Psoas muscle (tissue), 8 donors: ENCODE measurements at places on chromosomes 5 and 9. TPM values are rescaled to one million over a fixed set of nuclear protein-coding genes. Genes with fewer than 3 reads are reported as not detected.

RNF224 gene
- total RNA-seq = not detected

TMOD1 gene
- 138 TPM for total RNA-seq

ATG10 gene
- total RNA-seq = 7.4 TPM

GARIN3 gene
- total RNA-seq = not detected

OR1Q1 gene
- not detected for total RNA-seq

TAF11L10 gene
- total RNA-seq = not detected

GRCh38 chr5:132132138-132132537, 58.5 kb downstream of the CSF2 start:
- DNase-seq = no peak

- no peak for DNase-seq
These were observed 33.4 kb downstream of the STC2 start for GRCh38 chr5:173294673-173295320.

DNA sequence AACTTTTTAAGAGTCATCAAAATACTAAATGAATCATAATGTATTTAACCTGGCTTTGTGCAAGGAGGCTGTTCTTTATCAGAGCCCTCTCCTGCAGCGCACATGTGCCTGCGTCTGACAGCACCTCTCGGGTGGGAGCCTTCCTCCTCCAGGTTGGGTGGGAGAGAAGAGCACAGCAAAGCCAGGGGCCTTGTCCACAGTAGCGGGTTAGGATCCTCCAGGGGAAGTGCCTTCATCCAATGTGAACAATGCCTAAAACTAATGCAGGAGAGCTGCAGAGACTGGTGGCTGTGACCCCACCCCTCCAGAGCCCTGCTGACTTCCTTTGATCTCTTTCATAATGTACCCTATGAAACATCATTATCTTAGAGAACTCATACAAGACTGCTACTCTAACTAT, 10.2 kb downstream of the UBE2QL1 start:
- DNase-seq = no peak

DNA sequence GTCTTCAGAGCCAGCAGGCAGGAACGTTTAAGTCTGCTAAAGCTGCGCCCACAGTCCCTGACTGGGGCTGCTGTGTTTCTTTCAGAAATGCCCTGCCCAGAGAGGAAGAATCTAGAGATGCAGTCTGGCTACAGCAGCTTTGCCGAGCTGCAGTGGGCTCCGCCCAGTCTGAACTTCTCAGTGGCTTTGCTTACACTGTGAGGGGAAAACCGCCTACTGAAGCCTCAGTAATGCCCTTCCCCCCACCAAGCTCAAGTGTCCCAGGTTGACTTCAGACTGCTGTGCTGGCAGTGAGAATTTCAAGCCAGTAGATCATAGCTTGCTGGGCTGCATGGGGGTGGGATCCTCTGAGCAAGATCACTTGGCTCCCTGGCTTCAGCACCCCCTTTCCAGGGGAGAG, 78.4 kb downstream of the SREK1 start:
- no peak for DNase-seq

GRCh38 chr5:10486511-10487344, 45.0 kb downstream of the ROPN1L start:
- DNase-seq = no peak

GRCh38 chr9:82147798-82148425, 159.3 kb downstream of the SPATA31D1 start:
- no peak for DNase-seq

- no peak for DNase-seq
These were observed 6.7 kb downstream of the TXN start for GRCh38 chr9:110249603-110250002.

- no peak for DNase-seq
These were observed 221.4 kb downstream of the CFAP90 start for GRCh38 chr5:7629561-7629960.
